Hypothalamus (tissue), 51 donors: ENCODE measurements at places on chromosomes 5 and 9.
A peak's percentile ranks its signal among the peaks of the same experiment; 100 is the strongest.

DNA sequence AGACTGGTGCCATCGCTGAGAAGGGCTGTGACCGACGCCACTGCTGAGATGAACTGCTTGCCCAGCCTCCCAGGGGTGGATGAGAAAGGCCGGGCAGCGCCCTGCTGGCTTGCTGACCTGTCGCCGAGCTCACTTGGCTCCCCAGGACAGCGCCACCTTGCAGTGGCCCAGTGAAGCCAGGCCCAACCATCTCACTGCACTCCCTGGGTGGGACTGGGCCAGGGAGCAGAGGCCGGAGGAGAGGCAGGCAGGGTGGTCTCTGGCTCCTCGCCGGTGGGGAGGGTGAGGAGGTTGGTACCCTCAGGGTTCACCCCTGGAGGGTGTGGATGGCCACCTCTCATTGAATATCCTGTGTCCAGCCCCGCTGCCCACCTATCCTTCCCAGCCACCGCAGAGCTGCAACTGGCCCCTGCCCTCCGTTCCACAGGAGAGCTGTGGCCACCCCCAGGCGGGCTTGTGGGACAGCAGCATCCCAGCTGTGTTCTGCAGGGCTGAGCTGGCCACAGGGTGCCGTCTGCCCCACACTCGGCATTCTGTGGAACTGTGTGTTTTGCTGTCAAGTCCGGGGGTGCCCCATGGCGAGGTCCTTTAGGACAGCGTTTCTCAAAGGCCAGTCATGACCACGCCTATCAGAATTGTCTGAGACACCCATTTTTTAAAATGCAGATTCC is 41.0 kb upstream of the FCN2 start:
- DNase-seq, result no peak

DNA sequence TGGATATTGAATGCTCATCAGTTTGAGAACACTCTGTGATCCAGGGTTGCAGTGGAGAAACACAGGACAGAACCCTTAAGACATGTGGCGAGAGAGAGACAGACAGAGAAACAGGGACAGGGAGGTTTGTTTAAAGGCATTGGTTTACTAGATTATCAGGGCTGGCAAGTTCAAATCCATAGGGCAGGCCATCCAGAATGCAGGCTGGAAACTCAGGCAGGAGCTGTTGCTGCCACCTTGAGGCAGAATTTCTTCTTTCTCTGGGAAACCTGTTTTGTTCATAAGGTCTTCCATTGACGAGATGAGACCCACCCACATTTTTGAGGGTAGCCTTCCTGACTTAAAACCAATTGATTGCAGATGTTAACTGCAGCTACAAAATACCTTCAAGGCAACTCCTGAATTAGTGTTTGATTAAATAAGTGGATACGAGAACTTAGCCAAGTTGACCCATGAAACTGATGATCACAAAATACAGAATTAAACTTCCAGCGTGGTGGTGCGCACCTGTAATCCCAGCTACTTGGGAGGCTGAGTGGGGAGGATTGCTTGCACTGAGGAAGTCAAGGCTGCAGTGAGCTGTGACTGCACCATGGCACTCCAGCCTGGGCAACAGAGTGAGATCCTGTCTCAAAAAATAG is 55.9 kb downstream of the NSUN2 start:
- DNase-seq, result no peak

- no peak for DNase-seq
Measured at GRCh38 chr9:32906213-32906612, 95.2 kb downstream of the APTX start.

DNA sequence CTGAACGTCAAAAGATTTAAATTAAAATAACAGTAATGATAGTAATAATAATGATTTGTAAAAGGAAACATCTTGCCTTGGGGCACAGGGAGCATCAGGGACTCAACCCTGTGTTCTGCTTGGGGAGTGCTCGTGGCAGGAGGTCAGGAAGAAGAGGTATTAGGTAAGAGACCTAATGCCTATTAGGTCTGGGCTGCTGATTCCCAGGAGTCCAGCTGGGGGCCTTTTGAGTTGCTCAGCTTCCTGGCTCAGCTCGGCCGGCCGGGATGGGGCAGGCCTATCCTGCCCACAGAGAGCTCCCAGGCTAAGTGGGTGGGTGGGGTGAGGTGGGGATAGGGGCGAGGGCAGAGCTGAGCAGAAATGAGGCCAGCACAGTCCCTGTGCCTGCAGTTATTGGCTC is 17.5 kb downstream of the LMX1B start:
- DNase-seq, result no peak

DNA sequence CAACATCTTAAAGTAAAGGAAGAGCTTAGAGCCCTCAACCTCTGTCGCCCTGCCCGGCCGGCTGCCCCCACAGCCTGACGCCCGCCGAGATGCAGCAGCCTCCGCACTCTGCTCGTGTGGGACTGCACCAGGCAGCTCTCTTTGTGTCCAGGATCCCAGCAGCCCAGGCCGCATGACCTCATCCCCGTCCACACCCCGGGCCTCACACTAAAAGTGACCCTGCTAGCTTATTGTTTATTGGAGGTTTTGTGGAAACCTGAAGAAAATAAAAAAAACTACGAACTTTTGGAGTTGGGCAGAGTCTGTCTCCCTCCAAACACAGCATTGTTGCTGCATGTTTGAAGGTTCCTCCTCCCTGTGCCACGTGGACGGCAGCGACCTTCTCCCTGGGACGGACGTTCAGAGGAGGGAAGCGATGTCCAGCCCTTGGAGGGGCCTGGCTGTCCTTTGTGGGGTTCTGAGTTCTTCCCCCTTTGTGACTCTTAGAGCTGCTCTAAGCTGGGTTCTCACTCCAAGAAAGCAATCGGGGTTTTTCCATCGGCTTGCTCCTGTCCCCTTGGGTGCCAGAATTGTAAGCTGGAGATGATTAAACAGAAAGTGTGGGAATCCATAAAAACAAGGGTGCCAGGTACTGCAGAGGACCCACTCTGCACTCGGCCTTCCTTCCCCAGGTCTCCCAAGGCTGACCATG is 103.5 kb upstream of the COL5A1 start:
- DNase-seq, result no peak

- no peak for DNase-seq
Measured at GRCh38 chr5:17154211-17154996, 63.0 kb upstream of the BASP1 start.

DNA sequence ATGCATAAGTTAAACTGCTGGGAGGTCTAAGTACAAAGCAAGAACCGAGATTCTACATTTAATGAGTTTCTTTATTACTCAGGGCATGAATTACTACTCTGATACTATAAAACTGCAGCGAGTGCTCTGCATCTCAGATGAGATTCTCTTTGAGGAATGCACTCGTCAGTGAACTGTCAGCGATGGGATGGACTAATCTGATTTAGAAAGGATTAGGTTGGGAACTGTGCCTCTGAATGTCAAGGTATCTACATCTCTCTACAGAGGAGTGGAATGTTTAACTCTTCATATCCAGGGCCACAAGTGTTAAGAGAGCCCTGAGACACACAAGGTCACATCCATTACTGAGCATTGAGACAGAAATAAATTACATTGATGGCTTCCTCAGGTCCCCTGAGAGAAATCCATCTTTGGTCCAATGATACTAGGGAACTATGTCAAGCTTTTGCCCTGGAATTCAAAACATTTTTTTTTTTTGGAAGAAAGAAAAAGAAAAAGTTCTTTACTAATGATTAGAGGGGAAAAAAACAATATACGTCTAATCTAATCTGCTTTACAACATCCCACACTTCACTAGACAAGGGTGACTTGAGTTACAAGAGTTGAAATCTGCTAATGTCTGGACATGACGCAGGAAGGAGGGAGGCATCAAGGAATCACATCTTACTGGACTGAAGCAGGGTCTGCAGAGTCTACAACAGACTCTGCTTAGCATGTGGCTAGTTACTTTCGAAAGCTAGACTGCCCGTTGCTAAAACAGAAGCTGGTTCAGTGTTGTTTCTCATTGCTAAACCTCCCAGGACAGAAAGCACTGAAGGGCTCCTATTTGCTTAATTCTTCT is 270.0 kb upstream of the TLE4 start:
- DNase-seq, result no peak

DNA sequence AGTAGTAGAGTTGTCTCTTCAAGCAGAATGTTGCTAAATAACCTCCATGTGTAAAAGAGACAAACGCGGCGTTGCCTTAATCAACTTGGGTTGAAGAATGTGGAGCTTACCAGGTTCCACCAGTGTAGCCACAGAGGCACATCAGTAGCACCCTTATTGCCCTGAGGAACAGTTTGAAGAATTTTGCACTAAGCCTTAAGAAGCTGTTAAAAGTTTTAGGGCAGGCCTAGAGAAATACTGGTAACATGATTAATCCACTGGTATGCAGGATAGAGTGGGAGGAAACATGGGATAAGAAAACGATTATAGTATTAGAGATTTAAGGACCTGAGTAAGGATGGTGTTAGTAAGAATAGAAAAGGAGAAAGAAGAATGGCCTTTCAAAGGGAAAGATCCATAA is 100.6 kb downstream of the ZCCHC7 start:
- no peak for DNase-seq

DNA sequence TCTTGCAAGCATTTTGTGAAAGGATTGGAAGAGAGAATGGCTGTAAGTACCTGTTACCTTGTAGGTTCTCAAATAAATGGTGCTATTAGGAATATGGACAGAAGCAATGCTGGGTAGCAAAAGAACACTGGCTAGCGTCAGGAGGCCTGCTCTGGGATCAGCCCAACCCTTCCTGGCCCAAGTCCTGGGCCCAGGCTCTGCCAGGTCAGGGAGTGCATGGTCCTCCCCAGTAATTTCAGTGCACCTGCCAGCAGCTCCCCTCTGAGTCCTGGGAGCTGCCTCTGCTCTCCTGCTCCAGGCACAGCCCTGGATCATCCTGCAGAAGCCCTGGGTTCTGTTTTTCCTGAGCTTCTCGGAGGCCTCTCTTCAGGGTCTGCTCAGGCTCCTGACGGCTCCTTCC is 89.5 kb upstream of the ARAP3 start:
- peak; percentile 62 for DNase-seq

GRCh38 chr5:21236971-21237427 is 1249.0 kb upstream of the CDH18 start:
- no peak for DNase-seq

DNA sequence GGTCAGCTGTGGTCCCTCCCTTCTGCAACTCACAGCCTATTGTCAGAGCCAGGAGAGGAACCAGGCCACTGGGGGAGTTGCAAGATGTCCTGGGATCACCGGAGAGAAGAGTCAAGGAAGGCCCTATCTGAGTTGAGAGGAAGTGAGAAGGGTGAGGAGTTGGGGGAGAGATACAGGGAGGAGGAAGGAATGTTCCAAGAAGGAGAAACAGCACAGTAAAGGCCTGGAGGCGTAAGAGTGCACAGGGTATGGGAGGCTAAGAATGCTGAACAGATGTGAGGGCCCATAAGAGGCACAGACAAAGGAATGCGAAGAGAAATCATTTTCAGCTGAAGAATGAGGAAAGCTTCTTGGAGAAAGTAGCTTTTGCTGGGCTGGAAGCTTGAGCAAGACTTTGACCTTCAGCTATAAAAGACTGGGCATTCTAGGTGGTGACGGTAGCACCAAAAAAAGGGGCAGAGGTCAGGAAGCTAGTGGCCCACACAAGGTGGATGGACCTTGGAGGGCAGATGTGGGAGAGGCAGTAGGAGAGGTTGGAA is 21.6 kb upstream of the CSF1R start:
- DNase-seq, result no peak

- DNase-seq, result no peak
Measured at GRCh38 chr9:111501648-111502047, 17.5 kb upstream of the ECPAS start.

DNA sequence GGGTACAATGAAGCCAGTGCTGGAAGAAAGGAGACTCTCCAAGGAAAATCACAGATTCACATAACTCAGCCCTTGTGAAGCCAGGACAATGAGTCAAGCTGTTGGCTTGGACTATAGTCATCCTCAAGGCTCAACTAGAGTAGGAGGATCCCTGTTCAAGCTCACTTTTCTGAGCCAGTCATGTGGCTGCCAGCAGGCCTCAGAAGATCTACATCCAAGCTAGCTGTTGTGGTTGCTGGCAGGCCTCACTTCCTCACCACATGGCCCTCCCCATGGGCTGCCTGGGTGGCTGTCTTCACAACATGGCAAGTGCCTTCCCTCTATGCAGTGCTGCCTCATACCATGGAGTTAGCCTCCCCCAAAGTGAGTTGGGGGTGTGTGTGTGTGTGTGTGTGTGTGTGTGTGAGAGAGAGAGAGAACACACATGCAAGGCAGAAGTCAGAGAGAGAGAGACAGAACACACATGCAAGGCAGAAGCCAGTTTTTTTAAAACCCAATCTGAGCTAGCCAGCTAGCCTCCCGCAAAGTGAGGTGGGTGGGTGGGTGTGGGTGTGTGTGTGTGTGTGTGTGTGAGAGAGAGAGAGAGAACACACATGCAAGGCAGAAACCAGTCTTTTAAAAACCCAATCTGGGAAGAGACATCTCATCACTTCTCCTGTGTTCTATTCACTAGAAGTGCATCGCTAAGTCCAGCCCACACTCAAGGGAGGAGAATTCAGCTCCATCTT is 17.1 kb downstream of the SCAI start:
- DNase-seq, result peak; percentile 29

DNA sequence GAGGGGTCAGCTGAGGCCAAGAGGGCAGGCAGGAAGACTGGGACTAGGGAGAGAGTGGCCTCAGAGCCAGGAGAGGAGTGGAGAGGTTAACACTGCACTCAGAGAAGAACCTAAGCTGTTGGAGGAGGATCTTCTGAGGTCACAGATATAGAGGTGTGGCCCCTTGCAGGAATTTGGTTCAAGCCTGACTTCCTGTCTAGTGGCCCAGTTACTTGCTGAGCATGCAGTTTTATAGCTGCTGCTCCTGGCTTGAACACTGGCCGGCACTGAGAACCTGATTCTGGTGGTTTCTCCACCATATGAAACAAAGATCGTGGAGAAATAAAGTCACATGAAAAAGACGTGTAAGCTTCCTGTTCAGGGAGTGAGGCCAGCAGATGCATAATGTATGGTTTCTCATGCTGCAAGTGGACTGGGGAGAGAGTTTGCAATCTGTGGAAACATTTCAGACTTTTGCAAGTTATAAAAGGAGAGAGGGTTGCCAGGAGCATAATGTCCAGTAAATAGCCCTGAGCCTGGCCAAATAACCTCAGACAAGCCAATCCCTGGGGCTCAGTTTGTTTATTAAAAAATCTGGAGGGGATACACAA is 82.6 kb downstream of the GALNT10 start:
- peak; percentile 3 for DNase-seq

DNA sequence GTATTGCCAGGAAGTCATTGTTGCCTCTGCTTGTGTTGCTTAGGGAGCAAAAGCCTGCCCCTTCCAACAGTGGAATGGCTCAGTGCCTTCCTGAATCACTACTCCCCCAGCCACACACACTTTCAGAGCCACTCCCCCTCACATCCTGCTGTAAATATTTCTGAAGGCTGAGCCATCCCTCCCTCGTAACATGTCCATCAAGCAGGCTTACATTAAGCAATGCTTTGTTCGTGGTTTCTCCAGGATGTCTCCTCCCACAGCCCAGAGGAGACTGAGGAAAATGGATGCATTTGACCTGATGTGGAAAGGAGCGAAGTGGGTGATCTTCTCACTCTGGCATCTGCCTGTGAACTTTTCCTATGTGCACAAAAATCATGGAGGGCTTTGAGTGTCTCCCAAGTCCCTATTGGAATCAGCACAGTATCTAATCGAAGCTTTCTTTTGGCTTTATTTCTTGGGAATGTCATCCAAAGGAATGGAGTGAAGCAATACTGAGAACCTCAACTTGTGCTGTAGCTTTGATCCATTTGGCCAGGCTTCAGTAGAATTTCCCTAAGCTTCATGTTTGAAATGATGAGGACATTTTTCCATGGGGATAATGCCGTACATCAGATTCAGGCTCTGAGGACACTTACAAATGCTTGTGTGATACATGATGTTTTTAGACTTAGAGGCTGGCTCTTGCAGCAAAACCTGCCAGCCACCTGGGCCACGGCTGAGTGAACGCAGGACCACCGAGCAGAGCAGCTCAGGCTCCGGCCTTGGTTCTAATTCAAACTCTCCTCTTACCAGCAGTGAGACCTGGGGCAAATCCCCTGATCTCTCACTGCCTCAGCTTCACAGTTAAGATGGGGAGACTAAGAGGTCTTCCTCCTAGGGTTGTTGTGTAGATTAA is 389.1 kb downstream of the ENC1 start:
- DNase-seq, result no peak
